ENCODE measurements at places on chromosomes 7 and 10.

DNA sequence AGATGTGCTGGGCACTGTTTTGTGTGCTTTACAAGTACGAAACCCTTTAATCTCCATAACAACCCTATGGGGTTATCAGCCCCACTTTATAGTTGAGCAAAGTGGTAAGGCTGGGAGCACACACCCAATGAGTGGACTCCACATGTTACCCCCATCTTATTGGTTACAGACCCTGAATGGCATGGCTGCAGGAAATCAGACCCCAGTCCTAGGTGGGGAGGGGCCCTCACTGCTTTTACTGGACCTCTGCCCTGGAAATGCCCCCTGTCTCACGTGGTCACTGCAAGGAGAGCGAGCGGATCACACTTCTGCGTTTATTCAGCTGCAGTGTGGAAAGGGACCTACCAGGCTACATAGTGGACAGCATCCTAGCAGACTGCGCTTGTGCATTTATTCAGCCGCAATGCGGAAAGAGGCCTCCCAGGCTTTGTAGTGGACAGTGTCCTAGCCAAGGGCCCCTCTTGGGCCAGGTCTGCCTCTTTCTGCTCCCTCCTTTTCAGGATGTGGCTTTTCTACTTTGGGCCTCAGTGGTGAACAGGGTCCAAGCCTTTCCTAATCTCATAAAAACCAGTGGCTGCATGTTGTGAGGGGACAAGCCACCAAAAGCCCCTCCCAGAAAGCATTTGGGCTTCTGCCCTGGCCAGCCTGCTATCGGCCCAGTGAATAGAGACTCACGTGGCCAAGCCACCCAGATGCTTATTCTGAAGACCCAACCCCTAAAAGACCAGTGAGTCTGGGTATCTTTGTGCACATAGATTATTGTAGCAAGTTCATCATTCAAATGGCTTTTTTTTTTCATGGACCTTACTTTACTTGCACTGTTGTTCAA, 405.7 kb upstream of the RNF32 start:
- DNase-seq: no peak

- no peak for DNase-seq
These were observed 63.8 kb downstream of the HBP1 start for GRCh38 chr7:107232568-107233090.

GRCh38 chr7:130961128-130961601, 227.2 kb upstream of the KLF14 start:
- DNase-seq: peak; percentile 94

DNA sequence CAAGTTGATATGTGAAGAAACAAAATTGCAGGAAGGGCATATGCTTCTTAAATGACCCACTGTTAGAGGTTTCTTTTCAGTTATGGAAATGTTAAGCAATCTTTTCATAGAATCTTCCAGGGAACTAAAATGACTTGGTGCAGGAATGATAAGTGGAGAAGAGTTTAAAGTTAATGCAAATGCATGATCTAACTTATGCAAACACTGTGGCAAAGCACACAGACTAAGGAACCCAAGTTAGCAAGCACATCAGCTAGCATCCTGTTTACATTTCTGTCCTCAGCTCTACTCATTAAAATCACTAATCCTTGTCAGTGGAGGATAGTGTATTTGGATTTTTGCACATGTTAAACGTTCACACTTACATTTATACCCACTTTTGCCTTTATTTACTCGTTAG, 9.3 kb downstream of the CLCN1 start:
- DNase-seq: no peak

- no peak for DNase-seq
These were observed 97.6 kb downstream of the CUX1 start for GRCh38 chr7:101915000-101915399.

DNA sequence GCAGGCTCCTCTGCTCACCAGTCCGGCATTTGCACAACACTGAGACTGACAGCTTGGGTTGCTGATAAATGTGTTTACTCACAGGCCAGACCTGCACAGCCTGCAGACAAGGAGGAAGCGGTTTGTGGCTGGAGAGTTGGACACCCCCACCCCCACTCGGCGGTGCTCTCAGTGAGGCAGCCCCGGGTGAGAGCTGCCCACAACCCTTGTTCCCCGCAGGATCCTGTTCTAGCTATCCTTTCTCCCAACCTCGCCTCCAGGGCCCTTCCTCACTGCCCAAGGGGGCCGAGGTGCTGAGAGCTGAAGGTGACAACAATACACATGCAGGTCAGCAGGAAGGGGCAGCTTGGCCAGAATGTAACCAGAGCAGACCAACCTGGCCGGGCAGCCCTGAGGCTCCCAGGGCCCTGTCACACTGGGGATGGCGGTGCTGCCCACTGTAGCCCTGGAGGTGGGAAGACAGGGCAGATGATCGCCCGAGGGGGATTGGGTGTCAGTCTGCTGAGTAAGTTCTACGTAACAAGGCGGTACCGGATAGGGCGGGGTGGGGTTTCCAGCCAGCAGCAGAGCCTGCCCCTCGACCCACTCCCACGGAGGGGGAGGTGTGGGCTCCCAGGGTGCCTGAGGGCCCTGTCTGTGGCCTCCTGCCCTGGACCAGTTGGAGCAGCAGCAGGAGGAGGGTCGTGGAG, 2.1 kb upstream of the ADAM8 start:
- DNase-seq: peak; percentile 84

DNA sequence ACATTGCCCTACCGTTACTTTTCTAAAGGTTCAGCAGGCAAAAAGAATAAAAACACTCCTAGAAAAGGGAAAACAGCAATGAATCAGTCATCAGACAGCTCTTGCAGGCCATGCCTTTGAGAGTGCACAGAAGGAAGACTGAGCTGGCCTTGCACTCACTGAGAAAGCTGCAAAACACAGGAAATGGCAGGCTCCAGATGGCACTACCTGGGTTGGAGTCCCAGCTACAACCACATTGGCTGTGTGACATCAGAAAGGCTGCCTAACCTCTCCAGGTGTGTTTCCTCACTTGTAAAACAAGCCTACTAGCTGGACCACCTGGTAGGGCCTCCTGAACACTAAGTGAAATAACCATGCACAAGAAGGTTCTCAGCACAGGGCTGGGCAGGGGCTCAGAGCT, 113.7 kb downstream of the SFMBT2 start:
- DNase-seq: no peak

DNA sequence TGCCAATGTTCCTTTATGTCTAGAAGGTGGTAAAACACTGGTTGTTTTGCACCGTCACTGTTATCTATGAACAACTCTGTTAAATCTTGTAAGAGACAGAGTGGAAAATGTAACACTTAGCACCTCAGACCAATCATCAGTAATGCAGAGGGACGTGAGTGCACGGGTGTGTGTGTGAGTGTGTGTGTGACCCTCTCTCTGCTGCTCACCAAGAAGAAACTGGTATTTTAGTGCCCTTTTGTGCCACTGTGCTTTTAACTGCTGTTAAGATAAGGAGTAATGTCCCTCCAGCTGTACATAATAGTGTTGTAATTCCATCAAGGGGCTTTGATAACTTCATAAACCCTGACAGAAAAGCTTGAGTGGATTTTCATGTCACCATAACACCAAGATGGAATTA, 130.1 kb downstream of the CREB5 start:
- DNase-seq: no peak

DNA sequence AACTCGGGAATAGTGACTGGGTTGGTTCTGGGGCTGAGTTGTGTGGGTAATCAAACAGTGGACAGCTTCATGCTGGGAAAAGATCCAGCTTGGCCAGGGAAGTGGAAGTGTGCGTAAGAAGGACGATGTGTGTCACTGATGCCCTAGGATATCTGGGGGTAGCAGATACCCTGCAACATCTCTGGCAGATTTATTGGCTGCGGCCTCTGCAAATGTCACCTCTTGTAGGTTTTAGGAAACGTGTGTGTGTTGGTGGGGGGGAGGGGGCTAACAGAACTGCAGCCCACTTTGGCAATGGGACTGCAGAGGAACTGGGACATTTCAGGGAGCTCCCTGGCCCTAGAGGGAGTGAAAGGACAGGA, 965 bp upstream of the AGAP3 start:
- no peak for DNase-seq

GRCh38 chr7:30965883-30966282, 2.1 kb downstream of the GHRHR start:
- no peak for DNase-seq

- DNase-seq: no peak
These were observed 143.3 kb upstream of the GPR26 start for GRCh38 chr10:123522702-123523312.

- no peak for DNase-seq
These were observed 31.0 kb downstream of the PHYH start for GRCh38 chr10:13268841-13269240.

DNA sequence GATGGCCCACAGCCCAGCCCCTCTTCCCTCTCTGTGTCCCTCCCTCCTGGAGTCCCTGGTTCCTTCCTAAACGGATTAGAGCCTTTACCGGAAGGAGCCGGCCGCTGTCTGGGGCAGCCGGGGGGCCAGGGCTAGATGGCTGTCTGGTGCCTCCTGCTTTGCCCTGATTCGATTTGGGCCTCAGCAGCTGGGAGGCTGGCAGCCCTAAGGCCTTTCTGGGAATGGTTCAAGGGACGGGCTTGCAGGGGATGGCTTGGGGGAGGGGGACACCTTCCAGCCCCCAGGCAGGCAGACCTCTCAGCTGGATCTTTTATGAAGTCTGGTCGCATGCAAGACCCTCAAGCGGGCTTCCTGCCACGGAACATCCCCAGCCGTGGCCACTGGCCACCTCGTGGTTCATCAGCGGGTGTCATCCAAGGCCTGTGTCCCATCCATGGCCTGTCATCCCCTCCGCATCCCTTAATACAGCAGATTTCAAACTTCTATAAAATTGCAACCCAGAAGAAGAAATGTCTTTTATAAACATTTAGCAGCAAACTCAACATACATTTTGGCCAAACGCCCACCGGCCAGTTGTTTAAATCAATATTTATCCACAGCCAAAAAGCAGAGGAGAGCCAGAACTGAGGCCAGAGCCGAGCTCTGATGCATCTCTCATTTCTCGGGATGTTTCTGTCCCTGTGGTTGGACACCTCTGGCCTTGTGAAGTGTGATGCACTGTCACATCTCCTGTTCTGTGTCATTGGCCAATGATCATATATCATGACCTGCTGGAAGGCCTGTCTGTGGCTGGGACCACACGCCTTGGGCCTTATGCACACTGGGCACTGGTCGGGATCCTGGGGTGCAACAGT, 52.0 kb downstream of the GTF2IRD1 start:
- no peak for DNase-seq

GRCh38 chr10:126199221-126199998, 188.9 kb downstream of the ADAM12 start:
- DNase-seq: no peak

DNA sequence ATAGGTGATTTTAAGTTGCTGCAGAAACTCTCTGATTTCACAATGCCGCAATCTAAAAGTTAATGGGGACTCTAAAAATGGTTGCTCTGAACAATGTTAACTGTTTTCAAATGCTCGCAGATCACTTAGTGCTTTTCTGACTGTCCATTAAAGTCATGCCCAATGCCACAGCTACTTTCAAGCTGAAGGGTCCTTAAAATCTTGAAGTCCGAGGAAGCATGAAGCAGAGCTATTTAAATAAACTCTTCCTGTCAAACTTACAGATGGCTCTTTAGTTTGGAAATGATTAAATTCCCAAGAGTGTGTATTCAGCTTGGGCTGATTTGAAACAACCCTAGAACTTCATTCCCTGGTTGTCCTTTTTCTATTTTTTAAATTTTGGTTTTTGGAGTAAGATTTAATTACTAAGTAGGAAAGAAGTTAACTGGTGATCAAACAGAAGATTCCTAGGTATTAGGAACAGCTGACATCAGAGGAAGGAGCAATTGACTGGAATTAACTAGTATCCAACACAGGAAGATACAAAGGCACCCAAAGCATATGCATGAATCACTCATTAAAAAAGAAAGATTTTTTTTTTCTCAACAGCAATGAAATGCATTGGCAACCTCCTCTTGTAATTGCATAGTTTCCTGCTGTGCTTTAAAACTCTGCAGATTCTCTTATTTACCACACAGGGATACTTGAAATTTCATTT, 105.1 kb downstream of the NRP1 start:
- no peak for DNase-seq

DNA sequence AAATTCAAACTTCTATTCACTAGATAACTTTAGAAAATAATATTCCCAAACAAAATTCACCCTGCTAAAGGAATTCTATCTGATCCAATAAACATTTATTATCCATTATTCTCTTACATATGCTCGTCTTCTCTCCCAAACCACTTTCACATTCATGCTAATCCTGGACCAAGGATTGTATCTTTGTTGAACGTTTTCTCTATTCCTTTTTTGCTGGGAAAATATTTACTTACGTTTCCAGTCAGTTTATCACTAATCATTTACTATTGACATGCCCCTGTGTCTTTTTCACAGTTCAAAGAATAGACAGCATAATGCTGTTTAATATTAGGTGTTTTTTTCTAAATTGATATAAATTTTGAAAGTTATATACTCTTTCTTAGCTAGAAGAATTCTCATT, 3.2 kb downstream of the TEX47 start:
- no peak for DNase-seq

DNA sequence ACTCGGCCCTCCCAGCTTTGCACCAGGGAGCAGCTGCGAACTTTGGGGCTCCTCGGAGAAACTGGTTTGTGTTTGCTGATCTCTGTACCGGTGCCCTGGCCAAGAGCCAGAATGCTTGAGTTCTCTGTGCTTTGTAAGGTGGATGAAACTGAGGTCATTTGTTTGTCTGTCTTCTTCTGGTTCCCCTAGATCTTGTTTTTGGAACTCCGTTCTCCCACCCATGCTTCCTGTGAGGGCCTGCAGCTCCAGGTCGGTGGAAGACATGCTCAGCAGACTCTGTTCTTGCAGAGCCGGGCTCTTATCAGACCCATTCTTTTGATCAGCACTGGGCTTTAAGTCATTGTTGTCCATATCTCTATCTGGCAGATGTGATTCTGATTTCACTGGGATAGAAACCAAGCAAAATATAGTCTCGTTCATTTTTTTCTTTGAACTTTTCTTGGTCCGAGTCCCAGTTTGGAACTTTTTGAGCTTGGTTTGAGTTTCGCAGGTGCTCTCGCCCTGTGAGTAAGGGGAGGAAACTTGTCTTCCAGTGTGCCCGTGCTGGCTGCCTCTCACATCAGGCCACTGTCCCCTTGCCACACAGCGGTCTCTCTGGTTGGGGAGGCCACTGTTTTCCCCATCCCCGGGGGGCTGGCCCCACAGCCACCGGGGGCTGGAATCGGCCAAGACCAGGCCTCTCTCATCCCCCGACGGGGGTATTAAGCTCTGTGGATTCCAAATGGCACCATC, 31.2 kb downstream of the JCAD start:
- DNase-seq: peak; percentile 20

DNA sequence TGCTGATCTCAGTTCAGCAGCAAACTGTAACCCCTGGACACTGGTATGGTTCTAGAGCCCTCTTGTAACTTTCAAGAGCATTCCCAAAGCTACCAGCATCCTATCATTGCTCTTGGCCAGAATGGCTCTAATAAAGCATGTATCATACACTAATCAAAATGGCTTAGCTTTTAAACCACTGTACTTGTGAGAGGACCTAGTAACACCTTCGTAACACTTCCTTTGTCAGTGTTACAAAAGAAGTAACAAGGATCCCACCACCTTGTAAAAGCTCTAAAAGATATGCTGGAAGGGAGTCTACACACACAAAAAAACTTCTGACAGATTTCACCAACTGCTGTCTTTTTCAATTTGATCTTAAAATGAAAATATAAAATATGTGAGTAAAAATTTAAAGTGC, 144.7 kb downstream of the ALOX5 start:
- DNase-seq: no peak

- DNase-seq: no peak
These were observed 21.4 kb downstream of the HKDC1 start for GRCh38 chr10:69241575-69241974.

GRCh38 chr10:3477683-3478082, 305.1 kb upstream of the PITRM1 start:
- DNase-seq: no peak
